ENCODE measurements at places on chromosomes 2 and 18.

DNA sequence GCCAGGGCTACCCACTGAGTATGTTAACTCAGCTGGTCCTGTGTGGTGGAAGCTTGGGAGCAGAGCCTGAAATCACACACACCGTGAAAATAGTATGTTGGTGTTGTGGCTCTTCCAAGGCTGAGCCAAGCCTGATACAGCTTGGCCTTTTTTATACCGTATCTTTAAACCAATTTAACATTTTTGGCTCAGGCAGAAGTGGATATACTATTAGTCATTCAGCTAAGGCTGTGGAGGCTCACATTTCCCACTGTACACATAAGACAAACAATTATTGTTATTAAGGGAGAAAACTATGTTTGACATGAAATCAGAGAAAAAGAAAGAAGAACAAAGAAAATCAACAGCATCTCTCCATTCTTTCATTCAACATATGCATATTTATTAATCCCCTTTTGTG is 159.0 kb downstream of the BCL11A start:
- no peak for DNase-seq

GRCh38 chr18:79547413-79548076 is 132.1 kb upstream of the CTDP1 start:
- DNase-seq = no peak

DNA sequence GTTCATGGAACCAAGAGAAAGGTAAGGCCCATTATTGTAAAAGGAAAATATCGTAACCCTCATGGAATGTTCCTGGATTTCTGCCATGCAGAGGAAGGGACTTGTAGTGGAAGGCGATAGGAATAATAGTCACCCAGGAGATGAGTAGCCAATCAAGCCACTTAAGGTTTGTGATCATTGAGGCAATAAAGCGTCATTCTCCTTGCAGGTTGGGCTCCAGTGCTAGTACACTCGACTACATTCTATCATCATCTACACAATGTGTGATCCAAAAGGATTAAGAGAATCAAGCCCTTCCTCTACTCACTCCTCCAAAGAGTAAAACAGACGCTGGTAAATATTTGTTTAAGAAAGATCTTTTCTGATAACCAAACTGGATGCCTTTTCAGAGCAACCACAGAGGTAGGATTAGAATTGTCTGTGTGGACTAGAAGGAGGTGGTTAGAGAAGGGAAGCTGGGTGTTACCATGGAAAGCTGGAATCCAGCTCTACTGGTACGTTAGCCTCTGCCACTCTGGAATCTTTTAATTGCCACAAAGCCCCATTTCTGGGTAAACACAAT is 245.7 kb downstream of the IKZF2 start:
- no peak for DNase-seq

DNA sequence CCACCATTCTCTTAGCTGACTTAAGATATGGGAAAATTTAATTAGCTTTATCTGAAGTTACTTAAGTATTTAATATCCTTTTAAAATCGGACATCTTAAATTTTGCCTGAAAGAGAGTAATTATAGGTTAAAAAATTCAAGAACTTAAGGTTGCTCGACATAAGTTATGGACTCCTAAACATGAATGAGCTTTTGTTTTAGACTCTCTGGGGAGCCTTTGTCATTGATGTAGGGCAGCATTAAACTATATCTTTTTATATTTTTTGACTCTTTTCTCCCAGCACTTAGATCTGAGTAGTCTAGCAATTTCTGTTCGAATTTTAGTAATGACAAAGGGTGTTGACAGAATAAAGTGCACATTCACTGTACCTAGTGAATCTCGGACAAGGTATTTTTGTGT is 4.7 kb downstream of the PHLPP1 start:
- no peak for DNase-seq

DNA sequence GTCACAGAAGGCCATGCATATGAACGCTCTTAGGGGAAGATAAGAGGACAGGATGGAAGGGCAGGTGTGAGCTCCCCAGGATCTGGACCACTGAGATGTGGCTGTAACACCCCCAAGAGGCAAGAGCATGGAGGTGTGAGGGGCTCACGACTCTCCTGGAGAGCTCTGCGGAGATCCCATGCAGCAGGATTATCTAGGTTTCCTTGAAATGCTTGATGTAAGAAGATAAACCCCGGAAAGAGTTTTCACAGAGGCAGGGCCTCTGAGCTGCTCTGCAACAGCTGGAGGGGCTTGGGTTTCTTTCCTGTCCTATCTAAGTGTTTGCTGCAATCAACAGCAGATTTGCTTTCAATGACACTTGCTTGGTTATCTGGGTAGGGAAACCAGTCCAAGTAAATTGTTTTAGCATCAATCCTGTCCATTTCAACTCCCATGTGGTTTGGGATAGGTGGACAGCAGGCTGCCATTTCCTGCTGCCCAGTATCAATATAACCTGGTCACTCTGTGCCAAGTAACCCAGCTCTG is 138.9 kb downstream of the SMAD2 start:
- no peak for DNase-seq

GRCh38 chr2:12988279-12988678 is 271.5 kb downstream of the TRIB2 start:
- no peak for DNase-seq

DNA sequence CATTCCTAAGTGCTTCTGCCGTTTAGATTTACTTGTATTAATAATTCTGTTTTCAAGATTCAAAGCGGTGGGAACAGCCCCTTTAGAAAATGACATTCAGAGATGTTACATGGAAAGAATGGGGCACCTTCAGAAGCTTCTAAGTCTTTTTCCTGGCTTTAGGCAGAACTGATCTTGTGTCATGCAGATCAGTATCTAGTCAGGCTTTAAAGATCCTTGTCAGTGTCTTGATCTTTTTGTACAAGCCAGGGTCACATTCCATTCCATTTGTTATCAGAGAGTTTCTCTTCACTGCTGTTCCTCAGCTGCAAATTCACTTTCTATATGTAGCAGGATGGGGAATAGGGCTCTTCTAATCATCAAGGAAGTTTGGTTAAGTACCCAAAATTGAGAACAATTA is 275.3 kb downstream of the DCC start:
- DNase-seq = no peak

GRCh38 chr2:134245340-134245984 is 8.4 kb upstream of the MGAT5 start:
- peak; percentile 65 for DNase-seq

DNA sequence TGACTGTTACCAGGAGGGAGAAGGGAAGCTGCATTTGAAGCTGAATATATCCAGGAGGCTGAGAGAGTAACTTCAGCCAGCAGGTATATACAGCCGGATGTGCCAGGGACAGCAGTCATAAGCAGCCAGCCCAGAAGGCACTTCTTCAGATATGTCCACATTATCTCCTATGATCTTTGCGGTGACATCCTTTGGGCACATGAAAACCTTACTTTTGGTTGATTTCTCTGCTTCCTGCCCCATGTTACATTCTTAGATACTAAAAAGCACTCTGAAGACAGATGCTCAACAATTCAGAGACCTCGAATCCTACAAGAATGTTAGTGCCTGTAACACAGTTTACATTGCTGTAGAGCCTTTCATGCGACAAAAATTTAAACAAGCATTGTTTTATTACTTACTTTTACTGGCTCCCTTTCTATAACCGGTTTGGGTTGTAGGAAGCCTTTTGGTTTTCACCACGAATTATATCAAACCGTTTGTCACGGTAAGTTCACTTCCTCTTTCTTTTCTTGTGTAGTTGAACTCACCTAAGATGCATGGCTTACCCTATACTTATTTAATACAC is 50.3 kb upstream of the TLK1 start:
- peak; percentile 6 for DNase-seq

DNA sequence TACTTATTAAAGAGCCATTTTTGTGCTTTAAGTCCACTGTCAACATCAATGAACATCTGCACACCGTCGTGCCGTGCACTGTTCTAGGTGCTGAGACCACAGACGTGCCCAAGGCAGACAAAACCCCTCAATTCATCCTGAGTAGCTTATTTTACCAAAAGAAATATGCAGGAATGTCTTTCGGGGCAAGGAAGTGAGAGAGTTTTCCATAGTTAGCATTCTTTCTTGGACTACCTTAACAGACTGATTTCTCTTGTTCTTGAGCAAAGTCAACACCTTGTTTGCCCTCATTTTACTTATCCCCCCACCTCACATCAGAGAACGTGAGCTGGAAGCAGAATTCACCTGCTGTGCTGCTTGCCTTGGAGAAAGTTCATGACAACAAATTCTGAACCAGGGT is 69.3 kb downstream of the GATA6 start:
- no peak for DNase-seq

GRCh38 chr2:186595219-186595618 is 5.4 kb downstream of the ITGAV start:
- DNase-seq = no peak

- no peak for DNase-seq
These were observed 396.7 kb downstream of the CDH2 start for GRCh38 chr18:27780061-27780745.

DNA sequence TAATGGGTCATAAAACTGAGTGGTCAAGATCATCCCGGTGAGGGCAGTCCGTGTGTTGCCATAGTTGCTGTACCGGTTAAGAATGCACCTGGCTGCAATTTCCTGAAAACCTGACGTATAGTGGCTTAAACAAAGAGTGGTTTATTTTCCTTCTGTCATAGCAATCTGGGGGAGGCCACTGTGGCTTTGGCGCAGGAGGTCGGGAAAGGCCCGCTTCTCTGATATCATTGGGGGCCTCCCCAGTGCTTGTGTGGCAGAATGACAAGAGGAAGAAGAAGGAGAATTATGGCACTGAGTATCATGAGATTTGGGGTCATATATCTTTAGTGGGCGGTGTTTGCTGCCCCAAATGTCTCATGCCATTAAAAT is 4.4 kb downstream of the C2orf92 start:
- DNase-seq = no peak

- DNase-seq = no peak
These were observed 51.5 kb downstream of the HAUS1 start for GRCh38 chr18:46155641-46156051.

GRCh38 chr2:240372101-240372500 is 63.4 kb upstream of the GPC1 start:
- DNase-seq = no peak

GRCh38 chr2:162063281-162063680 is 10.7 kb downstream of the DPP4 start:
- no peak for DNase-seq

DNA sequence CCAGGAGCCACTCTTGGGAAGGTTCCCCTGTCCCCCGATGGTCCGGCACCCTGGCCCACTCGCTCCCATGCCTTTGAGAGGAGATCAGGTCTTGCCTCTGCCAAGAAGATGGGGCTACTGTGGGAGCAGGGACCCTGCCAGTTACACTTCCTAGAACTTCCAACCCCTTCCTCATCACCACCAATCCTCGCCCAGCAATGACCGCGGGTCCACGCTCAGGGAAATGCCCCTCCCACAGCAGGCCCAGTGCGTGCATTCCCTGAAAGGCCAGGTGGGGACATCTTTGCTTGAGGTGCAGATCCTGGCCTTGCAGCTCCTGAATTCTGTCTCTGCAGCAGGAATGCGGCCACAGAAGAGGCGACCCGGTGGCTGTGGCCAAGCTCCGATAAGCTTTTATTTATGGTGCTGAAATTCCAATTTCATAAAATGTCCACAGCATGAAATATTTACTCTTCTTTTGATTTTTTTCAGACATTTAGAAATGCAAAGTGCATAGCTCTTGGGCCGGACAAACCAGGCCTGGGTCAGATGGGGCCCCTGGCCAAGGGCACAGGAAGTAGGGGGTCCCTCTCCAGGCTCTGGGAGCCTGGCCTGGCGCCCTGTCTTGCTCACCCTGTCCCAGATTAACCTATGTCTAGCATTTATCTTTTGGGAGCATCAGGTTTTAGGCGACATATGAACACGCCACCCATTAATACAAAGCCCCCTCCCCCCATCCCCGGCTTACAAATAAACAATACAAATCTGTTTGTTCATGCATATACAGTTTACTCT is 29.8 kb downstream of the PXDN start:
- no peak for DNase-seq

GRCh38 chr2:128969374-128969773 is 650.7 kb upstream of the HS6ST1 start:
- no peak for DNase-seq

All from stimulated activated CD4-positive, alpha-beta T cell treated with anti-CD3 and anti-CD28 coated beads, Interleukin-1b, Interleukin-23, amount 100 ng/mL, for 24 hours (primary cell).